ENCODE measurements at places on chromosomes 6 and 20. TPM values are rescaled to one million over a fixed set of nuclear protein-coding genes. Genes with fewer than 3 reads are reported as not detected.

GRCh38 chr6:55033016-55033546 lies 141.2 kb upstream of the HCRTR2 start:
- DNase-seq, result no peak

GJA1 gene
- 0.29 TPM for total RNA-seq

GRCh38 chr6:150070236-150070818 lies 1.4 kb upstream of the ULBP3 start:
- no peak for DNase-seq

- no peak for DNase-seq
Observed at GRCh38 chr6:85360794-85361642, 88.9 kb upstream of the NT5E start.

- DNase-seq, result no peak
Observed at GRCh38 chr20:21182832-21183563, 57.1 kb downstream of the KIZ start.

PDYN gene
- not detected for total RNA-seq

- no peak for DNase-seq
Observed at GRCh38 chr6:23091795-23092194, 522.4 kb downstream of the HDGFL1 start.

GRCh38 chr6:36788186-36788585 lies 51.1 kb downstream of the CPNE5 start:
- DNase-seq, result no peak

OPRL1 gene
- 0.47 TPM for total RNA-seq

- DNase-seq, result peak; percentile 33
Observed at GRCh38 chr20:38152621-38153221, 12.3 kb downstream of the TGM2 start.

- no peak for DNase-seq
Observed at GRCh38 chr6:97174471-97174870, 108.5 kb downstream of the MMS22L start.

DNA sequence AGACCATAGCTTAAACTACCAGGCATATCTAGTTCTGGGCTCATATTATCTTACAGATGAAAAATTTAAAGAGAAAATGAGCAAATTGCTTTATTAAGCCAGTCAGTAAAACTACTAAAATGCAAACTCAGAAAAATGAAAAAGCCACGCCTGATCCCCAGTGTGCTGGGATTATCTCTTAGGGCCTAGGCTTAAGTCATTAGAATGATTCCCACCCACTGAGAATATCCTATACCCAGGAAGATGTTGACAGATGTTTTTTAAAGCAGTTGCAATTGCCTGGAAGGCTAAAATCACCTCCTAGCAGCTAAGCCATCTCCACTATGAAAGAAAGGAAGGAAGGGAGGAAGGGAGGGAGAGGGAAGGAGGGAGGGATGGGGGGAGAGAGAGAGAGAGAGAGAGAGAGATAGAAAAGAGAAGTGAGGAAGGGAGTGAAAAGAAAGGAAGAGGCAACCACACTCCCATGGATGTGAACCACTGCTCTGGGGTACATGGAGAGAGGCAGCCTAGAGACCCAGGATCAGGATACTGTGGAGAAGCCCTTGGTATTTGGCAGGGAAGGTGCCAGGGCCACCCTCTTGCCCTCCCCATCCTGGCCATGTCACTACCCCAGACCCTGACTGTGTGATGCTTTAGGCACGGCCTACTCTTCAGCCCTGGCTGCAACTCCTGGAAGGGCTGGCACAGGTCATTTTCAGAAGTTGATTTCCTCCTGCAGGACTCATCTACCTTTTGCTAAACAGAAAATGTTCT lies 21.9 kb downstream of the NEDD9 start:
- no peak for DNase-seq

DNA sequence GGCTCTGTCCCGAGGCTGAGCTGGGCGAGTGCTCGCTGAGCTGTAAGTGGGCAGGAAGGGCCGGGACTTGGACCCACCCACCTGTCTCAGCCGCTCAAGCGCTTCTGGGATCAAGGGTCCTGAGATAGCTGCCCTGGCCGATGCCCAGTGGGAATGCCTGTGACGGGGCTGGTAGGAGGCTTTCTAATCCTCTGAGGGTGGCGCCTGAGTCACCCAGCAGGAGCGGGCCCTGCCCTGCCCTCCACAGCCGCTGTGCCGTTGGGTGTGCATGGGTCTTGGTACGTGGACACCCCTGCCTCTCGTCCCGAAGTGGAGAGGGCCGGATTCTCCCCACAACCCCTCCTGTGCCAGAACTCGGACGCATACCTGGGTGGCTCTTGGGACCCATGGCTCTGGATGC lies 43.1 kb upstream of the GATA5 start:
- no peak for DNase-seq

All from activated naive CD4-positive, alpha-beta T cell treated with anti-CD3 and anti-CD28 coated beads for 36 hours (primary cell).